ENCODE measurements at places on chromosomes 2 and 18. TPM values are rescaled to one million over a fixed set of nuclear protein-coding genes. Genes with fewer than 3 reads are reported as not detected.

DNA sequence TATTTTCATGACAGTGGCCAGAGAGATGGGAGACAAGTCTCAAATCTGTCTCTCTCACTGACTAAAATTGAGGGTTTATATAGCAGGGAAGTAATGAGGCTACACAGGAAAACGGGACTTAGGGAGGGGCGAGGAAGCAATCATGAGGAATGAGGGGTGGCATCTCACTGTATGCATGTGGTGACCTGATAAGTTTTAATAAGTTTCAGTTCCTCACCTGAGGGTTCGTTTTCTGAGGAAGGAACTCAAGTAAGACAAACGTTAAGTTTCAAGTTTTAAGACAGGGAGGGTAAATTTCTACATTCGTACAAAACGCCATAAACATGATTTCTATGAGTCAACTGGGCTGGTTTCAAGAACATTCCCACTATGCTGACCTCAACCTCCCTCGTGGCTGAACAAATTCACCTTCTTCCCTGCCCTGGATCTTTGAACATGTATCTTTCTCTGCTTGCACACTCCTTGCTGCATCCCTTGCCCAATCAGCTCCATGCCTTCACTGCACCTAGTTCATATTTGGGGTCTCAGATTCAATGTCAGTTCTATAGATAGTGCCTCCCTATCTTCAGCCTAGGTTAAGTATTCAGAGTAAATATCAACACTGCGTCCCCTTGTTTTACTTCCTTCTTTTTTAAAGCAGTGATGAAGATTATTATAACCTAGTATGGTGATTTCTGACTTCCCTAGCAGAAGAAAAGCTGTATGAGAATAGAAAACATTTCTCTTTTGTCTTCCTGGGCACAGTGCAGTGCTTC lies 53.3 kb upstream of the CNTNAP5 start:
- H3K4me1 ChIP-seq, result no peaks in the 10 kb centered on the region
- no peaks in the 10 kb centered on the region for H3K27me3 ChIP-seq
- no peak for DNase-seq
- no peaks in the 10 kb centered on the region for H3K36me3 ChIP-seq
- H3K4me3 ChIP-seq, result no peak overlapping the region
- no peak overlapping the region for H3K27ac ChIP-seq

DNA sequence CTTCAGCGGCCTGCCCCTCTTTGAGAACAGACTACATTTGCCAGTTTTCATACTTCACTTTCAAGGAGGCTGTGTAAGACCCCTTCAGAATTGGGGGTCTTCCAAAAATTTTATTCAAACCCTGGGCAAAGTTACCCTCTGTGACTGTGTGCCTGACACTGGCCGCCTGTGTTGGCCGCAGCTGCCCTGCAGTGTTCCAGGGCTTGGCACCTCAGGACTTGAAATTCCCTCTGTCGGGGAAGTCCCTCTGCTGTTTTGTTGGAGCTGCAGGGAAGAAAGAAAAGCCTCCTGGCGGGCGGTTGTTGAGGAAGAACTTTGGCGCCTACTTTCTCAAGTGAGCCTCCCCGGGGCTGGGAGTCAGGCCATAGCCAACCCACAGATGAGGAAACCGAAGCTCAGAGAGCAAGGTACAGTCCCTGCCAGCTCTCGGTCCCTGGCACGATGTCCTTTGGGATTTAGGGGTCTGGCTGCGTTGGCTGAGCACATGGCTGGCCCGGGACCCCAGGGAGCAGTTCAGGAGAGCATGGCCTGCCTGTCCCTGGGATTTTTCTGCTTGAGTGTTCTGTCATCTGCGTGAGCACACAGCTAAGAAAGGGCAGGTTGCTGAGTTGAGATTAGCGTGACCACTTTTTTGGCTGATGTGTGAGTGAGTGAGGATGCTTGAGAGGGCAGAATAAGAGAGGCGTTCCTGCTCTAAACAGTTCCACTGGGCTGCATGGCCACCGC lies 17.9 kb upstream of the ASB1 start:
- H3K27me3 ChIP-seq, result no peaks in the 10 kb centered on the region
- H3K27ac ChIP-seq, result no peak overlapping the region
- no peaks in the 10 kb centered on the region for H3K4me1 ChIP-seq
- no peak overlapping the region for H3K4me3 ChIP-seq
- no peaks in the 10 kb centered on the region for H3K36me3 ChIP-seq
- no peak for DNase-seq

- no peaks in the 10 kb centered on the region for H3K36me3 ChIP-seq
- peaks cover 15% of the 10 kb centered on the region for H3K4me1 ChIP-seq
- no peak for DNase-seq
- H3K27ac ChIP-seq, result no peak overlapping the region
Observed at GRCh38 chr18:59142274-59142673, 2.6 kb downstream of the SEC11C start.

DNA sequence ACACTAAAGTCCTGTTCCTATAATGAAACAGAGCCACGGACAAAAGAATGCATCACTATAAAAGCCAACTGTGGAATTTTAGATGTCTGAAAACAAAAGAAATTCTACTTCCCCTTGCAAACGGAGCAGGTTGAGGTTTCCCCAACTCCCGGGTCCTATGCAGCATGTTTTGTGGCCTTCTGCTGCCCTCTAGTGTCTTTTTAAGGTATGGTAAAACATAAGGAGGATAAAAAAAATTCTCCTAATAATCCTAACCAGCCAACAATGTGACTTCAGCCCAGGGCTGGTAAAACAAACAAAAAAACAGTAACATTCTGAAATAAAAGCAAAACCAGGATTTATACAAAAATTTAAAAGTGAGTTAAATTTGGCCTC lies 539.5 kb downstream of the NRXN1 start:
- no peaks in the 10 kb centered on the region for H3K36me3 ChIP-seq
- H3K4me3 ChIP-seq, result no peak overlapping the region
- peak; percentile 37 for DNase-seq
- H3K4me1 ChIP-seq, result peaks cover 8% of the 10 kb centered on the region
- H3K27me3 ChIP-seq, result peaks cover 3% of the 10 kb centered on the region

DNA sequence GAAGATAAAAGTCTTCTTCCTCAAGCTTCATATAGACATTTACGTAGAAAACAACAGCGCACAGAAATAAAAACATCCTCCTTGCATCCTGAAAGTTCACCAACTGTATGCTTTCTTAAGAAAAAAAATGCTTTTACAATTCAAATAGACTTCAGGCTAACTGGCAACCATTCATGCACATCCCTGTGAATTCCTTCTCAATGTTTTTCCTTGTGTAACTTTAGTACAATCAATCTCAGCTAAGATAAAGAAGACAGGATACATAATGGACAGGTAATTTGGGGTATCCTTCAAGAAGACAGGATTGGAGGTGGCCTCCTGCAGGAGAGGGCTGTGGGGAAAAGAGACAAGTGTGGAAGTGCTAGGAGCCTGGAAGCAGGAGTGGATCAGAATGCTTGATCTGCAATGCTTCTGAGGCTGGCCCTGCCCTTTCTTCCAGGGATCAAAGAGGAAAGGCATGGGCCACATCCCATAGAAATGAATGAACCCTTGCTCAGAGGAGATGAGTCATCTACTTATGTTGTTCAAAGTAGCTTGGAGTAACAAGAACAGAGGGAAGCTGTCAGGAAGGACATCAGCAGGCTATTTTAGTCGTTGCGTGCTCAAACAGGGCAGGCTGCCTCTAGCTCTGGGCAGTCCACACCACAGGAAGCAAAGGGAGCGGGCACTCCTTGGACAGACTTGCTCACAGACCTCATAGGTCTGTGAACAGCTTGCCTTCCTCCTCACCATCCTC lies 126.6 kb downstream of the TMEM131 start:
- peaks cover 23% of the 10 kb centered on the region for H3K4me1 ChIP-seq
- H3K36me3 ChIP-seq, result no peaks in the 10 kb centered on the region
- H3K27ac ChIP-seq, result no peak overlapping the region
- DNase-seq, result peak; percentile 43

- H3K36me3 ChIP-seq, result no peaks in the 10 kb centered on the region
- H3K27ac ChIP-seq, result no peak overlapping the region
- no peaks in the 10 kb centered on the region for H3K27me3 ChIP-seq
- H3K4me3 ChIP-seq, result no peak overlapping the region
Observed at GRCh38 chr18:57052173-57052572, 94.7 kb upstream of the BOD1L2 start.

DNA sequence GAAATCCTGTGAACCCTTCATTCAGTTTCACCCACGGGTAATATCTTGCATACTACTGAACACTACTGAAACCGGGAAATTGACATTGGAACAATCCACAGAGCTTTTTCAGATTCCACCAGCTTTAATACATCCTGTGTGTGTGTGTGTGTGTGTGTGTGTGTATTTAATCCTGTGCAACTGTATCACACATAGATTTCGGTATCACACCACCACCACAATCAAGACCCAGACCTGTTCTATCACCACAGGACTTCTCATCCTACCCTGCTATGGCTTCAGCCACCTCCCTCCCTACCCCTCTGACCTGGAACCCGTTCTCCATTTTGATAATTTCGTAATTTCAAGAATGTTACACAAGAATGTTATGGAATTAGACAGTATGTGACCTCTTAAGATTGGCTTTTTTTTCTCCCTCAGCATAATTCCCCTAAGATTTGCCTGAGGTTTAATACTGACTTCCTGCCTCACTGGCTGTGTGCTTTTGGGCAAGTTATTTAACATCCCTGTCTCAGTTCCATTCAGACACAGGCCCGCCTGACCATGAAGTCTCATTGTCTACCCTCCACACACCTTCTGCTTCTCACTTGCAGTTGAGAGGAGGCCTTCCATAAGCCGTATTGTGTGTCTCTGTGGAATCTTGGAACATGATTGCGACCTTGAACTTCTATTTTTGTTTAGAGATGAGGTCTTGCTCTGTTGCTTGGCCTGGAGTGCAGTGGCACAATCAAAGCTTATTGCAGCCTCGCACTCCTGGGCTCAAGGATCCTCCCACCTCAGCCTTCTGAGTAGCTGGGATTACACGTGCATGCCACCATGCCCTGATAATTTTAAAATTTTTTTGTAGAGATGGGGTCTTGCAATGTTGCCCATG lies 14.4 kb upstream of the TMEM131 start:
- no peak overlapping the region for H3K4me3 ChIP-seq
- H3K27me3 ChIP-seq, result no peaks in the 10 kb centered on the region
- no peaks in the 10 kb centered on the region for H3K36me3 ChIP-seq
- H3K27ac ChIP-seq, result no peak overlapping the region

DNA sequence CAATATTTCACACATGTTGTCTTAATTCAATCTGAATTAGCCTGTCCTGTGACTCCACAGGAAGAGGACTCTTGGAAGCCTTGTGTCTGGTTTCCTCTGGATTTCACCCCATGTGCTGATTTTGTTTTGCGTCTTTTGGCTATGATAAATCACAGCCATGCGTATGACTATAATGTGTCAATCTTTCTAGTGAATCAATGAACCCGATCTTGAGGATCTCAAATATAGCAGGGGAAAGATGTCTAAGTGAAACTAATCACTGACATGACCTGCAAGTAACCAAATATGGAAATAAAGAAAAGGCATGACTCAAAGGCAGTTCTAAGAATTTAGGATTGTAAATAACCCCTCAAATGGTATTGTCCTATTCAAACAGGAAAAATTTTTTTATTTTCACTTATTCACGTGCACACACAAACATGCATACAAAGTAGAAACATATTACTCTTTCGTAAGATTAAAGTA lies 8.2 kb downstream of the WDFY1 start:
- no peaks in the 10 kb centered on the region for H3K36me3 ChIP-seq
- no peak overlapping the region for H3K4me3 ChIP-seq
- no peaks in the 10 kb centered on the region for H3K27me3 ChIP-seq
- no peak overlapping the region for H3K27ac ChIP-seq

DNA sequence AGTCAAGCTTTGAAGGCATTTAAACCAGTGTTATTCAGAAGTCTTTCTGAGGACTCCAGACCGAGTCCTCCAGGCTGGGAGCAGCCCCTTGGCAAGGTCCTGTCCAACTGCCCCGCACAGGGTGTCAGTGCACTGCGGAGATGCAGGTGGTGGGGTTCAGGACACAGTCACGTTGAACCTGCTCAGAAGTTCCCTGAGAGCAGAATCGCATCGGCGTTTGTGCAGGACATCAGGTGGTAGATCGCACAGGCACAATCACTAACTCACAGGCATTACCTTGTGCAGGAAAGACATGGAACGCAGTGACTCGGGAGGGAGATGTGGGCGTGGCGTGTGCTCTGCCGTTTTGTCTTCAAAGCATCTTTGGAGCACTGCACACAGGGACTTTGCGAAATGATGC lies 10.4 kb downstream of the COPS9 start:
- no peak for DNase-seq
- H3K27ac ChIP-seq, result no peak overlapping the region
- H3K36me3 ChIP-seq, result no peaks in the 10 kb centered on the region
- H3K27me3 ChIP-seq, result no peaks in the 10 kb centered on the region
- H3K4me3 ChIP-seq, result no peak overlapping the region
- no peaks in the 10 kb centered on the region for H3K4me1 ChIP-seq

- DNase-seq, result peak; percentile 28
- H3K4me1 ChIP-seq, result peaks cover 24% of the 10 kb centered on the region
- H3K27me3 ChIP-seq, result no peaks in the 10 kb centered on the region
- peak overlapping the region; percentile 26 for H3K27ac ChIP-seq
- H3K36me3 ChIP-seq, result no peaks in the 10 kb centered on the region
Observed at GRCh38 chr18:26550998-26551694, 2.8 kb upstream of the KCTD1 start.

DNA sequence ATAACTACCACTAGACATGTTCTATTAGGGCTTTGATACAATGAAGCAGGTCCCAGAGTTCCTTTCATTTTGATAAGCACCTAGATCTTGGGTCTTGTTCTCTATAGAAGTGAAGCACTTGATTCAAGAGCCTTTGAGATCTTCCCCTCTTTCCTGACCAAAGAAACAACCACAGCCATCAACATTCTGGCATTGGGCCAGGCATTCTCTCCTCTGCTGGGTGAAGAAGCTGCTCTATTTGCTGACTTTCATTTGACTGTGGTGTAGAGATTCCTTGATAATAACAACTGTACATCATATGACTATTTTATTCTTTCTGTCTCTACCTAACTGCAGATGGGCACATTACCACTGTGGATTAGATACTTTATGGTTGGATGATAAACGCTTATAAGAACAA lies 96.6 kb upstream of the LYPD1 start:
- no peaks in the 10 kb centered on the region for H3K4me1 ChIP-seq
- H3K27me3 ChIP-seq, result no peaks in the 10 kb centered on the region
- H3K36me3 ChIP-seq, result no peaks in the 10 kb centered on the region
- H3K27ac ChIP-seq, result no peak overlapping the region
- no peak for DNase-seq

DNA sequence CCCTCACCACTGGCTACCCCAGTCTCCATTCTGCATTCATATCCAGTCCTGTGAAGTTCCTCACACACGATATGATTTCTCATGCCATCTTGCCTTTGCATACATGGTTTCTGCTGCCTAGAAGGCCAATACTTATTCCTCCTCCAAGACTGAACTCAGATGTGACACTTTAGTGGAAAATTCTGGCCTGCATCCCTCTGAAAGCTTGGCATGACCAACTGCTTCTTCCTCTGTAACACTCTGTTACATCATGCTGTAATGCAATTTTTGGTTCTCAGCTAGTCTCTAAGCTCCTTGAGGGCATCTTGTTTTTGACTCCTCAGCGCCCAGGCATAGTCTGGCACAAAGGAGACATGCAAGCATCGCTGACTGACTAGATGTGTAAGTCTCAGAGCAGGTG lies 12.6 kb downstream of the FAM161A start:
- H3K36me3 ChIP-seq, result no peaks in the 10 kb centered on the region
- no peak overlapping the region for H3K4me3 ChIP-seq
- H3K27me3 ChIP-seq, result no peaks in the 10 kb centered on the region
- H3K27ac ChIP-seq, result no peak overlapping the region
- no peak for DNase-seq

The RIF1 gene
- total RNA-seq, result 35.4 TPM

The PCARE gene
- not detected for total RNA-seq

The TM4SF20 gene
- total RNA-seq, result not detected

The GMPPA gene
- 26.1 TPM for total RNA-seq

The ERFE gene
- total RNA-seq, result not detected

The ZBTB7C gene
- 35.2 TPM for total RNA-seq

The MEP1B gene
- total RNA-seq, result not detected

The ALKAL2 gene
- total RNA-seq, result 129 TPM

The TTR gene
- not detected for total RNA-seq

The MYL1 gene
- total RNA-seq, result 0.78 TPM

The HSBP1L1 gene
- 33.5 TPM for total RNA-seq

The ABCB11 gene
- total RNA-seq, result not detected
